ENCODE measurements at places on chromosomes 4 and X.
A peak's percentile ranks its signal among the peaks of the same experiment; 100 is the strongest.

DNA sequence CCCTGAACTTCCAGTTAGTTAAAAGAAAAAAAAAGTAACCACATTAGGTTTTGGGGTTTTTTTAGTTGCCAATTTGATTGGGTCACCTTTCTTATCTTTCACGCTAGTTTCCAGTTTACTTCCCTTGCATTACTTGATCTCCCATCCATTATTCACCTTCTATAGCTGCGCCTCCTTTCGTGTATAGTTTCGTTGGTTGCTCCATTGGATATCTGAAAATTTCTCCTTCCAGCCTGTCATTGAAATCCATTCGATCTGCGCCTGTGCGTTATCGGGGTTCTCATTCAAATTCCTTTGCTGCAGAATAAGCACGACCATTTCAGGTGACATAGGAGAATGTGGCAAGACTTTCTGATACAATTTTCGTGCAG, 764 bp downstream of the TRAPPC11 start:
- H3K27me3 ChIP-seq = no peaks in the 10 kb centered on the region
- peaks cover 17% of the 10 kb centered on the region for H3K4me1 ChIP-seq
- DNase-seq = no peak
- H3K27ac ChIP-seq = peak overlapping the region; percentile 96
- peak overlapping the region; percentile 89 for H3K4me3 ChIP-seq

DNA sequence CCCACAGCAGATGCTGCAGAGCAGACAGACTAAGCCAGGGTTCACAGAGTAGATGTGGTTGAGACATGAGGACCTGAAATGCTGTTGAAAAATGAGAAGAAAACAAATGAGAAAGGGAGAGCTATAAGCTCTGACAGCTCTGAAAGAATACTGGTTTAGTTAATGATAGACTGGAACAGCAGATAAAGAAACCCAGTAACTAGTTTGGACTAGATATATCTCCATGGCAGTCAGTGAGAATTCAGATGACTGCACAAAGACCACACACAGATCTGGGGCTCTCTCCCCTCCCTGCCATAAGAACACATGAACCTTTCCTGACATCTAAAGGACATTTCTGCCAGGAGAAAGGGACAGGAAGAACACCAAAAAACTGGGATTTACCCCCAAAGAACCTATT, 8.2 kb downstream of the NAA11 start:
- no peak overlapping the region for H3K4me3 ChIP-seq
- H3K27me3 ChIP-seq = no peaks in the 10 kb centered on the region
- H3K27ac ChIP-seq = no peak overlapping the region
- H3K4me1 ChIP-seq = no peaks in the 10 kb centered on the region
- no peak for DNase-seq

DNA sequence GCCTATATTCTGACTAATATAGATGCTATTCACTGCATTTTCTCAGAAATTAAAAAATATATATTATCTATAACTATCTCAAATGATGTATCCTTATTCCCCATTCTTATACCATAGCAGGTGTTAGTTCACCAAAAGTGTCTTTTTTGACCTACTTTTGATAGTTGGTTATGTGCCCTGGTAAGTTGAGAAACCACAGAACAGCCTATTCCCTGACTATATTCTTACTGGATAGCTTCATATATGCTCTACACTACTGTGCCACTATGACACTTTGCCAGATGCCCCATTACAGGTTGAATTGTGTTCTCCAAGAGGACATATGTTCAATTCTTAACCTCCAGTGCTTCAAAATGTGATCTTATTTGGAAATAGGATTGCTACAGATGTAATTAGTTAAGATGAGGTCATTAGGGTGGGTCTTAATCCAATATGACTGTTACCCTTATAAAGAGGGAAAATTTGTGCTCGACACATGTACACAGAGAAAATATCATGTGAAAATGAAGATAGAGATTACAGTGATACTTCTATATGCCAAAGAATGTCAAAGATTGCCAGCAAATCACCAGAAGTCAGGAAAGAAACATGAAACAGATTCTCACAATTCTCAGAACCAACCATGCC, 76.1 kb downstream of the LRBA start:
- H3K4me1 ChIP-seq = peaks cover 23% of the 10 kb centered on the region
- no peak for DNase-seq
- no peaks in the 10 kb centered on the region for H3K36me3 ChIP-seq

GRCh38 chr4:51885363-51885762, 42.4 kb downstream of the DCUN1D4 start:
- peak overlapping the region; percentile 1 for H3K27ac ChIP-seq
- peaks cover 19% of the 10 kb centered on the region for H3K36me3 ChIP-seq
- no peak overlapping the region for H3K4me3 ChIP-seq

DNA sequence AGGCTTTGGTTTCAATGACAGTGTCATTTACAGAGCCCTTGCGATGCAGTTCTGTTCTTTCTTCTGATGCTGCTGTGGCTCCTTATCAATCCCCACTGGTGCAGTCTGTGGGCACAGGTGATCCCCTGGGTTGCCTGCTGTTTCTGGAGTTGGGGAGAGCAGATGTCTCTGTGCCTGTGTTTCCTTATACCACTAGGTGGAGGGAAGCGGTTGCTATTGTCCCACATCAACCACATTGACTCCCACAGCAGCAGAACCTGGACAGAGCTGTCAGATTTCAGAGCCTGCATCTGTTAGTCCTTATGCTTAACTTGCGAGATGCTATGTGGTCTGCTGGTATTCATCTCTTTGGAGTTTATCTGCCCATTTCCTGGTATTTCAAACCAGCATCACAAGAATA, 57.7 kb downstream of the NEIL3 start:
- H3K27ac ChIP-seq = no peak overlapping the region
- peaks cover 3% of the 10 kb centered on the region for H3K27me3 ChIP-seq
- no peak overlapping the region for H3K4me3 ChIP-seq
- no peak for DNase-seq

- H3K4me3 ChIP-seq = no peak overlapping the region
- H3K36me3 ChIP-seq = peaks cover 2% of the 10 kb centered on the region
- no peak for DNase-seq
- H3K27ac ChIP-seq = no peak overlapping the region
- H3K27me3 ChIP-seq = peaks cover 9% of the 10 kb centered on the region
Measured at GRCh38 chr4:184215709-184216328, 1.9 kb downstream of the ENPP6 start.

- H3K27me3 ChIP-seq = no peaks in the 10 kb centered on the region
- DNase-seq = no peak
- no peaks in the 10 kb centered on the region for H3K36me3 ChIP-seq
- no peaks in the 10 kb centered on the region for H3K4me1 ChIP-seq
- no peak overlapping the region for H3K4me3 ChIP-seq
Measured at GRCh38 chr4:69773484-69773883, 13.1 kb upstream of the SULT1B1 start.

GRCh38 chrX:105765691-105766090, 56.6 kb upstream of the NRK start:
- H3K4me1 ChIP-seq = no peaks in the 10 kb centered on the region
- no peaks in the 10 kb centered on the region for H3K27me3 ChIP-seq
- no peak overlapping the region for H3K27ac ChIP-seq

DNA sequence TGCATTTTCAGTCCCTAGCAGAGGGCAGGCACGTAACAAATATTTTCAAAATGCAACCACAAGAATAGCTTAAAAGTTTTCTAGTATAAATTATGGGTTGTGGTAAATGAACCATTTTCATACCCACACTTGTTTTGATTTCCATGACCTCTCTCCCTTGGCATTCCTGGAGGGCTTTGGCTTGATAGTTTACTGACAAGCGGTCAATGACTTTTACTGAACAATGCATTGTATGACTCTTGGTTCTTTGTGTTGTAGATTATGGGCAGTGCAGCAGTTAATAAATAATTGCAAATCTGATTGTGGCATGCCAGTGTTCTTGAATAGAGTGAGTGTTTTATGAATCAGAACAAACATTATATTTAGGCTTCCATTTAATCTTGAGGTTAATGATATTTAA, 285.2 kb upstream of the ARX start:
- H3K27ac ChIP-seq = no peak overlapping the region
- H3K36me3 ChIP-seq = no peaks in the 10 kb centered on the region
- H3K4me1 ChIP-seq = no peaks in the 10 kb centered on the region

DNA sequence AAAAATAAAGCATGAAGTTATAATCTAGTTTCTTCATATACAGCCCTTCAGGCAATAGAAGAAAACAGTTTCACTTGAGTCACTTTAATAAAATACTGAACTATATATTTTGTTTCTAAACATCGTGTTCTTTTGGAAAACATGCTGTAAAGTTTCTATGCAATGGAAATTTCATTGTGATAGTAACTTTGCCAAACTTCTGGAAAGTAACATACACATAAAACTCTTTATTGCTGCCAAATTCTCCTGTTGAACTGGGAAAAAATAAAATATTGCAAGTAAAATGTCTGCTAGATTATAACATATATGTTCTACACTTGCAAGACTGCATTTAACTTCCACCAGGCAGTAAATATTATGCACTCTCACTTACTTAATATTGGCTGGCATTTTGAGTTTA, 635.4 kb downstream of the SPRY1 start:
- no peaks in the 10 kb centered on the region for H3K27me3 ChIP-seq
- no peak overlapping the region for H3K27ac ChIP-seq
- no peak overlapping the region for H3K4me3 ChIP-seq
- DNase-seq = no peak

GRCh38 chr4:142574306-142574705, 271.8 kb downstream of the INPP4B start:
- no peak for DNase-seq
- H3K27ac ChIP-seq = no peak overlapping the region
- no peaks in the 10 kb centered on the region for H3K4me1 ChIP-seq
- no peak overlapping the region for H3K4me3 ChIP-seq

- no peak for DNase-seq
- no peaks in the 10 kb centered on the region for H3K27me3 ChIP-seq
- H3K27ac ChIP-seq = no peak overlapping the region
- H3K4me1 ChIP-seq = no peaks in the 10 kb centered on the region
- H3K4me3 ChIP-seq = no peak overlapping the region
- H3K36me3 ChIP-seq = peaks cover 51% of the 10 kb centered on the region
Measured at GRCh38 chr4:168221301-168221700, 97.3 kb downstream of the DDX60 start.

- peak overlapping the region; percentile 27 for H3K4me3 ChIP-seq
- no peak overlapping the region for H3K27ac ChIP-seq
- no peaks in the 10 kb centered on the region for H3K36me3 ChIP-seq
- peaks cover 26% of the 10 kb centered on the region for H3K27me3 ChIP-seq
Measured at GRCh38 chr4:41882625-41883347, 52.4 kb upstream of the TMEM33 start.

- peaks cover 32% of the 10 kb centered on the region for H3K4me1 ChIP-seq
- no peak for DNase-seq
- peak overlapping the region; percentile 74 for H3K27ac ChIP-seq
- no peaks in the 10 kb centered on the region for H3K27me3 ChIP-seq
Measured at GRCh38 chrX:7059859-7060258, 87.7 kb upstream of the STS start.

GRCh38 chr4:56633486-56633885, 47.6 kb downstream of the HOPX start:
- H3K36me3 ChIP-seq = no peaks in the 10 kb centered on the region
- no peaks in the 10 kb centered on the region for H3K4me1 ChIP-seq
- no peak overlapping the region for H3K4me3 ChIP-seq
- no peak overlapping the region for H3K27ac ChIP-seq
- peaks cover 4% of the 10 kb centered on the region for H3K27me3 ChIP-seq
- no peak for DNase-seq

DNA sequence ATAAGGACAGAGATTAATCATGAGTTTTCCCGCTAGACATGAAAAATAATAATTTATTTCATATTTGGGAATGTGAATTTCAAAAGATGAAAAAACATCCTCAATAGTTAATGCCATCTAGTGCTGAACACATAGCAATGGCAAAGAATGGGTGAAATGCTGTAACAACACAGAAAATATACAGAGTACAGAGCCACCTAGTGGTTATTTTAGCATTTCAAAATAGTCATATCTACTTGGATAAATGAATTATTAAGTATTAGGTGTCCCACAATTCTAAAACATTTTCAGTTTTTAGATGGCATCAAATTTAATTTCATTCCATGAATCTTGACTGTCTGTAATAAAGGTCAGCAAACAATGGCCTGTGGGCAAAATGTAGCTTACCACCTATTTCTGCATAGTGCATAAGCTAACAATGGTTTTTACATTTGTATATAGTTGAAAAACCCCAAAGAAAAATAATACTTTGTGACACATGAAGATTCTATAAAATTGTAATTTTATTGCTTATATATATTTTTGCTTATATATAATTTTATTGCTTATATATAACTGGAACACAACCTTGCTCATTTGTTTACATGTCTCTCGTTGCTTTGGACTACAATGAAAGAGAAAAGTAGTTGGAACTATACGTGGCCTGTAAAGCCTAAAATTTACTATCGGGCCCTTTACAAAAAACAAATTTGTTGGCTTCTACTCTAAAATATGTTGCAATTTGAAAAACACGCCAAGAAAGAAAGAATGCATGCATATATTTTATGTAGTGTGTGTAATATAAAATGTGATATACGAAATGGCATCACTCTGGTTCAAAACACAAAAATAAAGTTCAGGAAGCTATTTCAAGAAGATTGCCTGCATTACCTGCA, 99.1 kb upstream of the FAM47C start:
- no peaks in the 10 kb centered on the region for H3K27me3 ChIP-seq
- no peak for DNase-seq
- no peak overlapping the region for H3K27ac ChIP-seq
- H3K4me1 ChIP-seq = no peaks in the 10 kb centered on the region
- no peak overlapping the region for H3K4me3 ChIP-seq

DNA sequence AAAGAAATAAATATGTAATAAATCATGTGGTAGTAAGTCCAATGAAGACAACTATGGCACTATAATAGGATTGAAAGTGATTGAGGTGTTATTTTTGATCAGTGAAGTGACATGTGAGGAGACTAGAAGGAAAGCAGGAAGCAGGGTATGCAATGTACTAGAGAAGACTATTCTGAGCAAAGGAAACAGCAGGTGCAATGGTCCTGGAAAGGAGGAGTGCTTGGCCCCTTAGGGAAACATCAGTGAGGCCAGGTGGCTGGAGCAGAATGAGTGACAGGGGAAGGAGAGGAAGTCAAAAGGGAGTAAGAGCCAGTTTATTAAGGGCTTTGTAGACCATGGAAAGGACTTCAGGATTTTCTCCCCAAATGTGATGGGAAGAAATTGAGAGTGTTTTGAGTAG, 207.6 kb upstream of the HCCS start:
- H3K36me3 ChIP-seq = no peaks in the 10 kb centered on the region
- H3K4me3 ChIP-seq = no peak overlapping the region
- H3K4me1 ChIP-seq = no peaks in the 10 kb centered on the region
- H3K27ac ChIP-seq = no peak overlapping the region
- no peak for DNase-seq
- H3K27me3 ChIP-seq = no peaks in the 10 kb centered on the region

DNA sequence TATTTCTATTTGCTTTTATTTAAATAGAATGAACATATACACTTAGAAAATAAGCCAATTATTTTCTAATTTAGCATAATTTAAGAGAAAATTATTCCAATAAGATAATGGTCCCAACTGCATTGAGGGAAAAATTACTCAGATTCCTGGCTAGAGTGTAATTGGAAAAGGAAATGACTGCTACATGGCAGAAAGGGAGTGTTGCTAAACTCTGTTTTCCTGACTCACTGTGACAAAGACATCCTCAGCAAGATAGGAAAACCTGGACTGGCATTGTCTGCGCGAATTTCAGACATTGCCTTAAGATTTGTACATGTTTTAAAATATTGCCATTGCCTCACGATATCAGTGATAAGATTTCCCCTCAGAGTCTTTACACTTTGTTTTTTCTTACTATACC, 8.2 kb downstream of the TNIP3 start:
- peaks cover 5% of the 10 kb centered on the region for H3K4me1 ChIP-seq
- H3K4me3 ChIP-seq = no peak overlapping the region
- no peaks in the 10 kb centered on the region for H3K36me3 ChIP-seq
